NCI-H1417 treated with DMSO at 0.1 percent for 48 hours (cell line): ENCODE measurements at places on chromosomes 5 and 9.

GRCh38 chr5:112143690-112144089 is 275.4 kb downstream of the EPB41L4A start:
- DNase-seq = no peak

GRCh38 chr5:89480406-89481007 is 597.5 kb upstream of the MEF2C start:
- DNase-seq = no peak

GRCh38 chr9:121962421-121962820 is 130.7 kb downstream of the TTLL11 start:
- DNase-seq = no peak

DNA sequence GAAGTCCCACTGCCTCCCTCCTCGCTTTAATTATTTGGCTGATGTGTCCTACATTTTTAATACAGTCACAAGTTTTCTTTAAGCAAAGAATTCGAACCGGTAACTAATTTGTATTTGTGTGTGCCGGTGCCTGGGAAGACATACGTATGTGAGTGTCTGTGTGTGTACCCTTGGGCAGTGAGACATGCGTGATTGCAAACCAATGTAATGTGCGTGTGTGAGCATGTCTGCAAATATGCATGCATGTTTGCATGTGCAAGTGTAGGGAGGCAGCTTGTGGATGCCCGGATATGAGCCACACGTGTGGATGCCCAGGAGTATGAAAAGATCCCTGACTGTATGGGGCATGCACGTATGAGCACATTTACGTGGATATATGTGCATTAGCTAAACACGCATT is 44.4 kb upstream of the NEK6 start:
- no peak for DNase-seq

DNA sequence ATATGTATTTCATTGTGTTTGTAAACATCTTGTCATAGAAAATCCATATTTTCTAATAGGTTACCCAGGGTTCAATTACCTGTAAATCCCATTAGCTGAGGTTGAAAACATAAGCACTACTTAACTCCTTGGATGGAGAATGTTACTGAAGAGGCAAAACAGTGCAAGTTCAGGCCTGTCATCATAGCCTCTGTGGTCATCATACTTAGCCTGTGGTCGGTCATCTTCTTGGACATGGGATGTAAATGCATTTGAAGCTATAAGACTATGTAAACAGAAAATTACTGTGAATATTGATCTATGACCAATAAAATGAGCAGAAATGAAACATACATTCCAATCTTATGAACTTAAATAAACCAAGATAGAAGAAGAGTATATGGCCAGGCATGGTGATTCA is 164.7 kb downstream of the CHSY3 start:
- no peak for DNase-seq

- no peak for DNase-seq
Observed at GRCh38 chr9:35108461-35108860, 5.5 kb upstream of the STOML2 start.

- DNase-seq = no peak
Observed at GRCh38 chr5:73966451-73966850, 340.5 kb downstream of the ARHGEF28 start.

DNA sequence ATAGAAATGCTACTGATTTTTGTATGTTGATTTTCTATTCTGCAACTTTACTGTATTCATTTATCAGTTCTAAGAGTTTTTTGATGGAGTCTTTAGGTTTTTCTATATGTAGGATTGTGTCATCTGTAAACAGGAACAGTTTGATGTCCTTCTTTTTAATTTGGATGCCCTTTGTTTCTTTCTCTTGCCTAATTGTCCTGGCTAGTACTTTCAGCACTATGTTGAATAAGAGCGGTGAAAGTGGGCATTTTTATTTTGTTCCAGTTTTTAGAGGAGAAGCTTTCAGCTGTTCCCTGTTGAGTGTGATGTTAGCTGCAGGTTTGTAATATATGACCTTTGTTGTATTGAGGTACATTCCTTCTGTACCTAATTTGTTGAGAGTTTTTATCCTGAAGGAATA is 13.3 kb downstream of the HSD17B4 start:
- DNase-seq = no peak

DNA sequence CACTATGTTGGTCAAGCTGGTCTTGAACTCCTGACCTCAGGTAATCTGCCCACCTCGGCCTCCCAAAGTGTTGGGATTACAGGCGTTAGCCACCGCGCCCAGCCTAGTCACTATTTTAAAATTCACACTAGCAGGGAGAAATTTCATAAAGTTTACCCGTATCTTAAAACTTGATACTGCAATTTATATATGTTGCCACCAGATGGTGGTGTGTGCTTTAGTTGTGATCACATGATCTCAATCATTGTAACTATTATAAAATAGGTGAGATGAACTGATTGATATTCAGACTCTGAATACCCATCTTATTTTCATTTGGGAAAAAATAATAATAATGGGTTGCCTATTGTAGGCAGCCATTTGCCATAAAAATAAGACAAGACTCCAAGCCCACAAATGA is 1330.4 kb upstream of the WWC1 start:
- DNase-seq = no peak

GRCh38 chr5:141431286-141431685 is 979 bp downstream of the PCDHGA12 start:
- DNase-seq = no peak

- DNase-seq = peak; percentile 51
Observed at GRCh38 chr5:142720641-142721271, 34.9 kb upstream of the FGF1 start.

DNA sequence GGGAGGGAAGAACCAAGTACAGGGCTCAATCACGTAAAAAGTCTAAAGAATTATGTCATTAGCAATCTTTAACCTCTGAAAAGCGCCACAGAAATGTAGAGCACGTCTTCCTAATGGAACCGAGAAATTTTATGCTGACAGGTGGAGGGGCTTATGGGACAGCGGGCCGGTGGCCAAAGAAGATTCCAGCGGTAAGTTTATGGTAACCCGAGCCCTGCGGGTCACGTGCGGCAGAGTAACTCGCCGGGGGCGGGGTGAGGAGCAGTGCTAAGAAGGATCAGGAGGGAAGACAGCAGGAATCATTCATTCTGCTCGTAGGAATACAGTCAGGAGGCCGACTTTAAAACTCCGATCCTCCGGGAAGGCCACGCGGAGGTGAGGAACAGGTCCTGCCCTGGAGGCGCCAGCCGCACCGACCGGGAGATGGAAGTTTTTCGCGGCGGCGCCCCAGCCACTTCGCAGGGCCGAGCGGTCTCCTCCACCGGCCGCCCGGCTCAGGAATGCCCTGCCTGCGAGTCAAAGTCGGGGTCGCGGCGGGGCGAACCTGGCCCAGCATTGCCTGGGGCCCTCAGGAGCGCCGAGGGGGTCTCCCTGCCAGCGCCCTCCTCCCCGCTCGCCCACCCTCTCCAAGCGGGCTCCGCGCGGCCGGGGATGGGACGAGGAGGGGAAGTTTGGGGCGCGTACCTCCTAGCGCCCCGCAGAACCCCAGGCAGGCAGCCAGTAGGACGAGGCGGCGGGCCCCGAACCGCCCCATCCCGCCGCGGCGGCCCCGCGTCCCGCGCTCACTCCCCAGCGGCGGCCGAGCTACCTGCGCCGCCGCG is 101.8 kb downstream of the ESM1 start:
- no peak for DNase-seq

GRCh38 chr9:83247732-83248131 is 184.8 kb upstream of the RASEF start:
- DNase-seq = no peak

- no peak for DNase-seq
Observed at GRCh38 chr5:6746244-6746643, 33.0 kb downstream of the TENT4A start.

GRCh38 chr5:106966686-106967315 is 703.9 kb downstream of the EFNA5 start:
- no peak for DNase-seq
